ENCODE measurements at places on chromosomes 7 and 10.

DNA sequence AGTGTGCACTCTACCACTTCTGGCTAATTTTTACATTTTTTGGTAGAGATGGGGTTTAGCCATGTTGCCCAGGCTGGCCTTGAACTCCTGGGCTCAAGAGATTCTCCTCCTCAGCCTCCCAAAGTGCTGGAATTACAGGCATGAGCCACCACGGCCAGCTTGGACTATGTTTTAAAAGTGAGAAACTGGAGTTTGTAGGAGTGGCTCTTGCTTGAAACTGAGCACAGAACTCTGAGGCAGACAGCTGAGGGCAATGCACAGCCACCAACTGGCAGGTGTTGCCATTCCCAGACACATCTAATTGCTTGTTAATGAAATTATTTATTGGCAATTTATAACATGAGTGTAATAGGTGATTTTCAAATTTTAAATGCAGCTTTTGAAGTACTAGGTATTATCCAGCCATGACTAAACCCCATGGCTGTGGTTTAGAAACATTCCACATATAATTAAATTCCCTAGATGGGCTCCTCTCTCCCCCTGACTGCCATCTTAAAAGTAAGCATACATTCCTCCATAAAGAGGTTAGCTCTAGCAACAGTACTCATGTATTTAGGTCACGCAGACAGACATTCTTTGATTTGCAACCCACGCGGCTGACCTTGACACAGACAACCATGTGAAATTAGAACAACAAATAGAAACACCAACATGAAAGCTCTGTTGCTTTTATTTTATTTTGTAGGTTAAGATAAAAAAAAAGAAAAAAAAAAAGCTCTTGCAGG is 19.8 kb downstream of the PANK1 start:
- DNase-seq, result no peak

- DNase-seq, result peak; percentile 26
Observed at GRCh38 chr10:79331709-79332108, 15.6 kb upstream of the PPIF start.

- no peak for DNase-seq
Observed at GRCh38 chr10:130990486-130990885, 321.0 kb downstream of the TCERG1L start.

- no peak for DNase-seq
Observed at GRCh38 chr7:44998153-44998871, 1.7 kb upstream of the CCM2 start.

DNA sequence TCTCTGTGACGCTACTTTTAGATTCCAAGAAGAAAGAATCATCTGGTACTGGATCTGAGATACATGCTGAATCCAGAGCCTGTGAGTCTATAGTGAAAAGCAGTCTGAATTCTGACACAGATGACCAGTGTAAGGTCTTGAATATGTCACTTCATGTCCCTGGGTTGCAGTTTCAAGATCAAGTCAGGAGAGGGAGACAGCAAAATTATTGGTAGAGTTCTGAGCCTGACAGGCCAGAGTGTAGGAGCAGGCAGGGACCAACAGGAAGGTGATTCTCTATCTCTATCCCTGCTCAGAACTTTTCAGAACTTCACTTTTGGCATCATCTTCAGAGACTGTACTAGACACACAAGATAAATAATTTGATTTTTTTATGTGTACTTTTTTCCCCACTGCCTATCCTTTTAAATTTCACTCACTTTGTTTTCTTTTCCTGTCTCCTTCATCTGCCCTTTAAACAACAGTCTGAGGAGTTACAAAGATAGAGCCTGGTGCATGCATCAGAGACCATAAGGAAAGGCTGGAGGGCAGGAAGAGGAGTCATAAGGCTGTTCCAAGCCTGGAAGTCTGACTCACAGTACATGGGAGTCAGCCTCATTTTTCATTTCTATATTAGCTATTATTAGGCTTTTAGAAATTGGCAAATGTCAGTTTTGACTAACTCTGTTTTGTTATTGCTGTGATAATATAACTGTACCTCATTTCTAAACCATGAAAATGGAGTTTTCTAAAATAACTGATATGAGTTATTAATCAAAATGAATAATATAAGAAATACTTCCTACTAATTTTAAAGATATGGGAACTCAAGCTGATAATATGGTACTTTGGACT is 120.2 kb upstream of the TMEM229A start:
- DNase-seq, result no peak

GRCh38 chr7:140673774-140674155 is 1.0 kb downstream of the ADCK2 start:
- DNase-seq, result no peak

GRCh38 chr7:46945328-46945727 is 636.6 kb downstream of the TNS3 start:
- DNase-seq, result no peak

GRCh38 chr10:71038921-71039320 is 150.6 kb upstream of the PCBD1 start:
- DNase-seq, result no peak

DNA sequence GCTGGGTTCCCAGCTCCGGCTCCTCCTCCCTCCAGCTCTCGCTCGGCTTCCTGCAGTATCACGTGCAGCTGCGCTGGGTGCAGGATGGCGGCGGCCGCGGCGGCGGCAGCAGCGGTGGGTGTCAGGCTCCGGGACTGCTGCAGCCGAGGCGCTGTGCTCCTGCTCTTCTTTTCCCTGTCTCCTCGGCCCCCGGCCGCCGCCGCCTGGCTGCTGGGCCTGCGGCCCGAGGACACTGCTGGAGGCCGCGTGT is at the start of gene CNNM1:
CNNM1 (plus strand) TSS at position 53 of the 250 bp plus-strand sequence; CDS start at position 85, 32 bp downstream.
- no peak for DNase-seq

GRCh38 chr10:33434933-33435332 is 100.5 kb upstream of the NRP1 start:
- no peak for DNase-seq

- DNase-seq, result no peak
Observed at GRCh38 chr7:74134117-74134620, 40.0 kb upstream of the EIF4H start.

GRCh38 chr7:123789206-123789784 is 40.5 kb upstream of the WASL start:
- no peak for DNase-seq

DNA sequence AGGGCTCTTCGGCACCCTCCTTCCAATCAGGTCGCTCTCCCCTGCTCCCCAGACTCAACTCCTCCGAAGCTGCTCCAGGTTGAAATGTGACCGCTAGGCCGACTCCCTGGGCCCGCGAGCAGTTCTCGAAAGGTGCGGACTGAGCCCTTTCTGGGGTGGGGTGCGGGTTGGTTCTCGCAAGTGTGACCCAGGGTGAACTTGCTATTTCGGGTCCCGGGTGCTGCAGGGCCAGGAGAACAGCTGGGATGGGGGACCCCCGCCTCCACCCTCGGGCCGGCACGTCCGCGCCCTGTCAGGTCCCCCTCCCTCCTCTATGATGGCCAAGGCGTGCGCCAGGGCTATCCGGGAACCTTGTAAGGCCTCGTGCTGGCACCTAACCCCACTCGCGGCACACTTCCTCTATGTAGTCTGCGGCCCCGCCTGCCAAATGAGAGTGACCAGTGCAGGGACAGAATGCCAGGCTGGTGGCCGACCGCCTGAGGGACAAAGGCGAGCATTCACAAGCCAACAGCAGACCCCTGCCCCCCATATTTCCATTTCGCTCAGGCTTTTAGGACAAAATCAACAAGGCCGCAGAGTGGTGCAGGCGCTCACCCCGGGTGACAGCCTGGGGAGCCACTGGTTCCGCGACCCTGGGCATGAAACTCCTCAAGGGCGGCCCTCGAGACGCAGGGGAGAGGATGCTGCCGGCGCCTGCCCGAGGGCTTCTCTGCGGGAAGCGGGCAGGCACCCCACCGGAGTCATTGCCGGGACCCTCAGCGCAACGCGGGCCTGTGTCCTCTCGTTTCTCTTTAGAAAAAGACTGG is 13.7 kb upstream of the HOXA13 start:
- no peak for DNase-seq

DNA sequence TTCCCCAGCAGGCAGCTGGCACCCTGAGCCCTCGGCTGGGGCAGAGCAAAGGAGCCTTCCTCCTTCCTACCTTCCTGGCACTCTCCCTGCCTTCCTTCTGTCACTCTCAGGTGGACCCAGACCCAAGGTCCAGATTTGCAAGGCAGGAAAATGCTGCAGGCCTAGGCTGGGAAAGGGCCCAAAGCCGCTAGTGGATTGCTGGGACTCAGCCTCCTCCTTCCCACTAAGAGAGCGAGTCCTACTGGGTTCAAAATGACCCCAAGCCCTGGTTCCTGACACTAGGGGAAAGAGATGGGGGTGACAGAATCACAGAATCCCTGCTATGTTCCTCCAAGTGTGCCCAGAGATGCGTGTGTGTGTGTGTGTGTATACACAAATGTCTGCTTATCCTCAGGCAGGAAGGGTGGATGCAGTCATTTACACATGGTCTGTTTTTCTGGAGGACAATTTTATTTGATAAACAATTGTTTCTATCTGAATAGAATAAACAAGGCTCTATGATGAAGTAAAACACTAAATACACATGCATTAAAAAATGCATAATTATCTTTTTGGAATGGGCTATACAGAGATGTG is 1.3 kb upstream of the PLAU start:
- no peak for DNase-seq

DNA sequence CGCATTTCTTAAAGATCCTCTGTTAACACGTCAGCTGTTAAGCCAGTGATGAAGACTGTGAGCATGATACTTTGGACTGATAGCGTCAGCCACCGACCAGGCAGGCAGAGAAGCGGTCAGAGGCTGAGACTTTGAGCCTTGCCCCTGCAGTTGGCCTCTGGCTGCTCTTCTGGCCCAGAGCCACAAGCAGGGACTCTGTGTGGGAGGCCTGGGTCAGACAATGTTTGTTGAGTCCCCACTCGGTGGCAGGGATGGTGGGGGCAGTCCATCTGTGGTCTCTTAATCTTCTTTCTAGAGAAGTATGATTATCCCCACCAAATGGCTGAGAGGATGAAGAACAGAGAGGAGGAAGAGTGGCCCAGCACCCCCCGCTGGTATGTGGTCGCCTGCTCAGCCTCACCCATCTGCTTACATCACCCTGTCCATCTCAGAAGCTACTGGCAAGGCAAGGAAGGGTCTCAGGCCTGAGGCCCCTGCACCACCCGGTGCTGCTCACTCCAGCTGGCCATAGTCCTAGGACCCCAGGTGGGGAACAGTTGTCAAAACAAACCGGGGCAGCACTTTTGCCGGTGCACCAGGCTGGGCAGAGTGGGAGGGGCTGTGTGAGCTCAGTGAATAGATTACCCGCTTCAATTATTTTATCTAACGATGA is 202.9 kb downstream of the GRID1 start:
- DNase-seq, result no peak

GRCh38 chr7:45132708-45133320 is 21.3 kb upstream of the TBRG4 start:
- no peak for DNase-seq

GRCh38 chr10:112338957-112339356 is 35.0 kb upstream of the ACSL5 start:
- no peak for DNase-seq

GRCh38 chr7:47225387-47226131 is 356.4 kb downstream of the TNS3 start:
- DNase-seq, result no peak

DNA sequence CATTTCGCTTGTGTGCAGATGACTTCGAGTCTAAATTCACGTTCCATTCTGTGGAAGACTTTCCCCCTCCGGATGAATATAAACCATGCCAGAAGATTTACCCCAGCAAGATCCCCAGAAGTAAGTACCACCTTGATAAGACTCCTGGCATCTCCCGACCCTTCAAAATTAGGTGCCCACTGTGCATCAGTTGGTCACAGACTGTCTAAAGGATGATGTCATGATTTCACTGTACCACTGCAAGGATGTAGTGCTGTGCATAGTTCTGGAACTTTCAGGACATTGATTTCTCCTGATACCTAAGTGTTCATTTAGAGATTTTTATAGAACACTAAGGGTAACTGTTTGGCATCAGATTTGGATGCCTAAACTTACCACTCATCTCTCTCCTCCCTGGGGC is 83.0 kb downstream of the WIPF3 start:
- DNase-seq, result no peak

DNA sequence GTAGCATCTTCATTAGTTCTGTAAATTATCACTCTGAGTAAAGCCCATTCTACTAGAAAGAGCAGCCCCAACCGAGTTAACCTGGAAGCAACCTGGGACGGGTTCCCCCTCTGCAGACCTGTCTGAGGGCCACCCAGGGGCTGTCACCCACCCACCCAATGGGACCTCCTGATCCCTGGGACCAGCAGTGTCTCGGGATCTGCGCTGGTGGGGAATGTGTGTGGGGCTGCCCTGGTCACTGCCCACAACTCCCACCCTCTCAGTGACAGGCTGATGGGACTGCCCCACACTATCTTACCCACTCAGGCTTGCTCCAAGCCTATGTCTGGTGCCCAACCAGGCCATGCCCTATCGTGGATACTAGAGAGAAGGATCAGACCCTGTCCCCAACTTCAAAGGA is 215.0 kb downstream of the GRID1 start:
- no peak for DNase-seq

- no peak for DNase-seq
Observed at GRCh38 chr7:23315366-23315765, 16.2 kb downstream of the MALSU1 start.

DNA sequence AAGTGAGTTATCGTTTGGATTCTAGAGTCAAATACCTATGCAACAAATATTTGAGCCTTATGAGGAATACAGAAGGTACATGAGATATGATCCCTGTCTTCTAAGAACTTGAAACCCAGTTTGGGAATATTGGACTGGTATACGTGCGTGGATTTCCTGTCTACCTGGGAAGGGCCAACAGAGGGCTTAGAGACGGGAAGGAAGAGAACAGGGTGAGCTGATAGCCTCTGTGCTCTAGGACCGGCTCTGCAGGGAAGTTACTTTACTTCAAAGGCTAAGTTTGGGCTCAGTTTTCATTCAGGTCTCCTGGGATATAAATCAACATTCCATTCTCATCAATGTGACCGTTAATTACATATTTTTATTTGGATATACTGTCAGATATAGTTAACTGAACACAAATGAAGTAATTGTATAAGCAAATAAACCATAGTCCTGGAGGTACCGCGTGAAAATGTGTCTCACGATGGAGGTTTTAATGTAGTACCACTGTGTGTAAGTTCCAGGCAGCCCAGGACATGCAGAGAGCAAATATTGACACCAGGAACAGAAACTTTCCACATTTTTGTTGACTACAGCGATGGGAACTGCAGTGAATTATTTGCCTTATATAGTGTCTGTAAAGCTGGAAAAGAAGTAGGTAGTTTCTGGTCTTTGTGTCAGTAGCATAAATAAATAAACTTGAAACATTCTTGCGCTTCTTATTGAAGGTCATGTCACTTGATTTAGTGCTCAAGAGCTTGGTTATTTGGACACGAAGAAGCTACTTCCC is 8.6 kb downstream of the CHST12 start:
- no peak for DNase-seq

DNA sequence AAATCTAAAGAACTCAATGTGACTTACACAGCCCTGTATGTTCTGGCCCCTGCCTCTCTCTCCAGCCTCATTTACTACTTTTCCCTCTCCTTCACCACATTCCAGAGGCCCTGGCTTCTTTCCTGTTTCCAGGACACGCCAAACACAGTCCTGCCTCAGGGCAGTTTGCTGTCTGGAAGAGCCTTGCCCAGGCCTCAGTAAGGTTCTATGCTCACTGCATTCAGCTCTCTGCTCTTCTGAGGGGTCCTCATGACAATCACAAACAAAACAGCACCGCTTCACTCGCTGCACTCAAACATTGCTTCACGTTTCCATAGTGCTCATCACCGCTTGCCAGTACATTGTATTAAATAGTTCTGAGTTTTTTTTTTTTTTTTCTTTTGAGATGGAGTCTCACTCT is 35.1 kb upstream of the GARS1 start:
- DNase-seq, result no peak

Measured in activated gamma-delta T cell treated with Interleukin-2 at 50 U/mL for 16 hours (primary cell).